RWPE1 (cell line): ENCODE measurements at places on chromosomes 2 and 18.

- peak; percentile 43 for DNase-seq
These were observed 760.0 kb upstream of the FSHR start for GRCh38 chr2:49914281-49914680.

DNA sequence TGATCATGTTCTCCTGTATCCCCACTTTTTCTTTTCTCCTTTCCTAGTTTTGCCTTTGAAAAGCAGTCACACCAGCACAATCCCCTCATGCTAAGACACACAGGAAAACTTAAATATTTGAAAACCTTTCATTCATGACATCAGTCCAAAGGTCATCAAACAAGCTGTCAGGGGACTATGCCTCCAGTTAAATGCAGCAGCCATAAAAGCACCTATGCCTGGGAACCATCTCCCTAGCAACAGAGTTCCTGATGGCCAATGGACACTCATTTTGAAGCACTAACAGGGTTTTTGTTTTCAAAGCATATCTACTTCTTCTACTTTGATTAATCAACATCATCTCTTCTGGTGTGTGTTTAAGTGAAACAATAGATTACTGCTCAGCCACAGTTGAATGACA is 286.4 kb upstream of the PARD3B start:
- DNase-seq: no peak

DNA sequence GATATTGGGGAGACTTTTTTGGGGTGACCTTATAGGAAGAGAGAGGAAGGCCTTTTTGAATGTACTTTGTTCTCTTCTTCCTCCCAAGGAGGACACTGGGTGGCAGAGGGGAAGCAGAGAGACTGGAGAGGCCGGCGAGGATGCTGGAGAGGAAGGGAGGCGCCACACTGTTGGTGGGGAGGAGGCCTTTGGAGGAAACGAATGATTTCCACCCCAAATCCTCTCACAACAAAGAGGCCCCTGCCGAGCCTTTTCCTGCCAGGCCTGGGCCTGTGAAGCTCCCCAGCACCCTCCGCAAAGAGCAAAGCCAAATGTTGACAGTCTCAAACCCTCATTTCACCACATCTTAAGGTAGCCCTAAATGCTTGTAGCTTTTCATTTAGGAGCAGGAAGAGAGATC is 59.0 kb upstream of the UPP2 start:
- no peak for DNase-seq

DNA sequence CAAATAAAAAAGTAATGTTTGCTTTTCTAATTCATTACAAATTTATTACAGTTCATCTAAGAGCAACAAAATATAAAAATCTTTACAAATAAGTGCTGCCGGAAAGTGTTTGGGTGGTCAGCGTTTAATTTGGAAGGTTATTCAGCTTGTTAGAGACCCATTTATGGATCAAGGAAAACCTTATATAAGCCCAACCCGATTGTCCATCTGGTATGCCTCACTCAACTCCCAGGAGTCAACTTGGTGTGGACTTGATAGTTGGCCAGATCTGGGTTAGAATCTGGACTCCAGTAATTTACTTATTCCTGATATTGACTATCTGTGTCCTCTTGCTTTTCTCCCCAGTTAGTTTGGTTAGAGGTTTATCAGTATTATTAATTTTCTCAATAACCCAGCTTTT is 106.2 kb downstream of the KCTD1 start:
- no peak for DNase-seq

DNA sequence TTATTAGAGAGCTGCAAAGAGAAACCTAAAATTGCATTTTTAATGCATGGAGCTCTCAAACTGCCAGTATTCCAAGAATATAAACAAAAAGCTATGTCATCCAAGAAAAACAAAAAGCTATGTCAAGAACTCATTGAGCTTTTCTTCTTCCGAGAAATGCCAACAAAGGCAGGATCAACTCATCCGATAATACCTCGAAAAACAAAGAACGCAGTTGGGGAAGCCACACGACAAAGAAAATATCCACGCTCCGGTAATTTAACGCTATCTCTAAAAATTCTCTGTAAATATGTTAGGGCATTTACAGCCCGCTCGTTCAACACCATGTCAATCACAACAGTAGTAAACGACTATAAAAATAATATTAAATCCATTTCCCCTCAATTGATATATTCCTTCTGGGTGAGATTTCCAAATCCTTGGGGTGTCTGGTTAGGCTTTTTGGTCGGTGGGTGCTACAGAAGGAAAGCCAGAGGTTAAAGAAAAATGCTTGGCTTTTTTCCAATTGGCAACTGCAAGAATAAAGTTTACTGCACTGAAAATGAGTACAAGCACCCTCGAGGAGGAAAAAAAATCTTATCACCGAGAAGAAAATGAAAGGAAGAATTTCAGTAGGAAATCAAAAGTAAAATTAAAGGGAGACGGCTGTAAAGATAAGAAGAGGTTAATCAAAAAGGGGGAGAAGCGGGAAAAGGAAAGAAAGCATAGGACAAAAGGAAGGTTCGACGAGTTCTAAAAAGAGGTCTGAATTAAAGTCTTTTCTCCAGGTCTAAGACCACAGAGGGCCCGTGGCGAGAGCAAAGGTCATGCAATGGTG is 856 bp downstream of the TIA1 start:
- DNase-seq: peak; percentile 5

- no peak for DNase-seq
These were observed 129.9 kb downstream of the MARCHF4 start for GRCh38 chr2:216242365-216242764.

GRCh38 chr2:11397513-11397912 is 53.1 kb upstream of the ROCK2 start:
- no peak for DNase-seq

DNA sequence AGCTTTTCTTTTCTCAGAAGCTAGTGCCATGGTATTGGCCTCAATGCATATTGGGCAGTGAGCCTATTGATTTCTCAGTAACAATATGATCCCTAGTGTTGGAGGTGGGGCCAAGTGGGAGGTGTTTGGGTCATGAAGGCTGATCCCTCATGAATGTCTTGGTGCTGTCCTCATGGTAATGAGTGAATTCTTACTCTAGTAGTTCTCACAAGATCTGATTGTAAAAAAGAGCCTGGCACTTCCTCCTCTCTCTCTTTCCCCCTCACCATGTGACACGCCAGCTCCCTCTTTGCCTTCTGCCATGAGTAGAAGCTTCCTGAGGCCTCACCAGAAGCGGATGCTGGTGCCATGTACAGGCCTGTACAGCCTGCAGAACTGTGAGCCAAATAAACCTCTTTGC is 12.8 kb upstream of the TBC1D8 start:
- no peak for DNase-seq

DNA sequence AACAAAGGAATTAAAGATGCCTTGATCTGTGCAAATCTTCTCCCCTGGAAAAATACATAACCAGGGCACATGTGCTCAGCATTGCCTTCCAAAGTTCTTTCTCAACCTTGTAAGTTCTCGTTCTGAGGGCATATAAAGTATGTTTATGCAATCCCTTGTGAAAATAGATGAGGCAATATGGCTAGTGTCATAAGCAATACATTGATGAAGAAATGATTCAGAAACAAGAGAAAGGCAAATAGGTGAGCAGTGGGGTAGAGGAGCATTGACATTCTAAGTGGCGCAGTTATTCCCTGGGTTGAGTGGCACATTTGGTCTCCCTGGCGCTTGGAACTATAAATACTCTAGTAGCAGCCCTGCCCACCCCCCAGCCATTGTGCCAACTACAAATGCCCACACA is 57.4 kb upstream of the PGAP1 start:
- DNase-seq: no peak

DNA sequence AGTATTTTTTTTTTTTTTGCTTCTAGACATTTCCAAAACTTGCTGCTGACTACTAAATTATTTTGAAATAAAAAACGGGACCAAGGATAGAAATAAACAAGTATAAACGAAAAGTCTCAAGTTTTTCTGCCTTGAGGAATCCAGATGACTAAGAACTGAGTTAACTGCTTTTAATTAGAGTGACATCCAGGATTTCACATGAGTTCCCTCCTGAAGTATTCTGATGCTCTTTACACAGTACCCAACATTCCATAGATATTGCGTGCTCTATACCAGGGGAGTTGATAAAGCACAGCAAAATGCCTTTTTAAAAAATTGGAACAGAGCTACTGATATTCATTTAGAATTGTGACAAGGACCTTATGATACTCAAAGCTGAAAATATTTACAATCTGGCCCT is 618.0 kb downstream of the CCDC85A start:
- DNase-seq: no peak

GRCh38 chr2:54208364-54209240 is 47.4 kb downstream of the TSPYL6 start:
- DNase-seq: no peak

DNA sequence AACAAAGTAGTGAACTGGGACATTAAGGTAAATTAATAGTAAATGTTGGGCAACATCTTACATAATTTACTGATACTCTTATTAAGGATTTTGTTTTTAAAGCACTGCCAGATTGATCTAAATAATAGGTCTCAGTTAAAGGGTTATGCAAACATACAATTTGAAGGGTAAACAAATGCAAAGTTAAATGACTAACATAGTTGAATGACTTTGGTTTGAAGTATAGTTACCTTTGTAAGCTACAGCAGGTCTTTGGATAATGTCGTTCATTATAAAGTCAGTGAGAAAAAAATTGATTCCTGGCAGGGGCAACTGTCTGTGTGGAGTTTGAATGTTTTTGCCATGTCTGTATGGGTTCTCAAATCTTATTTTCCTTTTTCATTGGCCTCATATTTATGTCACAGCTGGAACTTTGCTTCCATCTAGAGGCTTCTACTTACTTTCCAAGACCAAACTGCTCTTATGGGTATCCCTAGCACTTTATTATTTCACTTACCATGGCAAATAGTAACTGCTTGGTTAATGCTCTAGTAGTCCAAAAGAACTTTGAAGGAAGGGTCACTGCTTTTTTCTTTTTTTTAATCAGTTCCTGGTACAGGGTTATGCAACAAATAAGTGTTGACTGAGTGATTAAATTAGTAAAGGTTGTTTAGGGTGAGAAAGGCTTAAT is 107.8 kb downstream of the NBEAL1 start:
- DNase-seq: no peak

- DNase-seq: no peak
These were observed 16.4 kb downstream of the NDC80 start for GRCh38 chr18:2587788-2588187.

DNA sequence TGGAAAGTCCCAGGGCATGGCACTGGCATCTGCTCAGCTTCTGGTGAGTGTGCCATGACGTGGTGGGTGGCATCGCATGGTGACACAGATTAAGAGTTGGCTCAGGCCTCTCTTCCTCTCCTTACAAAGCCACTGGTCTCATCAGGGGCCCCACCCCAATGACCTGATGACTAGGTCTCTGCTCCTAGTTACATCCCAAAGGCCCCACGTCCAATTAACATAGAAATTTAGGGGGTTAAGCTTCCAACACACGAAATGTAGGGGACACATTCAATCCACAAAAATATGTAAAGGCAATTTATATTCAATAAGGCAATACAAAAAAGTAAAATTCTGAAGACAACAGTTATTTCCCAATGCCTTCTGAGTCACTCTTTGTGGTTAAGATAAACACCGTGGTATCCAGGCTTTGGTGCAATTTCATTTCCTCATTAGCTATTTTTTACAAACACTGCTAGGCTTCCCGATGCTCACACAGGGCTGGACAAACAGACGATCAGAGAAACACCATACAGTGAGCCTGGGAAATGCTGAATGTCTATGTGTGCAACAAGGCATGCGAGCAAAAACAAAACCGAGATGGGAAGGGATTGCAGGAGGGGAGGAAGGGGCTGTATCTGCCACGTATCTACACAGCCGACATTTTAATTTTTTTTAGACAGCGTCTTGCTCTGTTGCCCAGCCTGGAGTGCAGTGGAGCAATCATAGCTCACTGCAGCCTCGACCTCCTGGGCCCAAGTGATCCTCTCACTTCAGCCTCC is 67.2 kb downstream of the MBP start:
- DNase-seq: peak; percentile 62

- DNase-seq: no peak
These were observed 15.8 kb downstream of the ADI1 start for GRCh38 chr2:3503483-3503882.

- no peak for DNase-seq
These were observed 121.4 kb upstream of the COPS8 start for GRCh38 chr2:236964291-236964690.

GRCh38 chr18:22088996-22089640 is 80.3 kb upstream of the GATA6 start:
- no peak for DNase-seq

DNA sequence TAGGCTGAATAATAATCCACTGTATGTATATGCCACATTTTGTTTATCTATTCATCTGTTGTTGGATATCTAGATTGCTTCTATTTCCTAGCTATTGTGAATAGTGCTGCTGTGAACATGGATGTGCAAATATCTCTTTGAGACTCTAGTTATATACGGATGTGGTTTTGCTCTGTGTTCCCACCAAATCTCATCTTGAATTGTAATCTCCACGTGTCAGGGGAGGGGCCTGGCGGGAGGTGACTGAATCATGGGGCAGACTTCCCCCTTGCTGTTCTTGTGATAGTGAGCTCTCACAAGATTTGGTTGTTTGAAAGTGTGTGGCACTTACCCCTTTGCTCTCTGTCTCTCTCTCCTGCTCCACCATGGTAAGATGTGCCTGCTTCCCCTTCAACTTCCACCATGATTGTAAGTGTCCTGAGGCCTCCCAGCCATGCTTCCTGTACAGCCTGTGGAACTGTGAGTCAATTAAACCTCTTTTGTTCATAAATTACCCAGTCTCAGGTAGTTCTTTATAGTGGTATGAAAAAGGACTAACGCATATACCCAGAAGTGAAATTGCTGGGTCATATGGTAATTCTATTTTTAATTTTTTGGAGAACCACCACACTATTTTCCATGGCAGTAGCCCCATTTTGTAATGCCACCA is 86.1 kb upstream of the UPP2 start:
- DNase-seq: no peak

- DNase-seq: no peak
These were observed 89.3 kb upstream of the NCKAP5 start for GRCh38 chr2:133657591-133657990.

- DNase-seq: no peak
These were observed 1.7 kb upstream of the GMPPA start for GRCh38 chr2:219496825-219497494.

GRCh38 chr2:24739354-24740025 is 53.7 kb downstream of the PTRHD1 start:
- no peak for DNase-seq

- DNase-seq: no peak
These were observed 47.7 kb upstream of the POMC start for GRCh38 chr2:25215948-25216679.

- DNase-seq: no peak
These were observed 7.9 kb downstream of the GPN1 start for GRCh38 chr2:27636766-27637165.

DNA sequence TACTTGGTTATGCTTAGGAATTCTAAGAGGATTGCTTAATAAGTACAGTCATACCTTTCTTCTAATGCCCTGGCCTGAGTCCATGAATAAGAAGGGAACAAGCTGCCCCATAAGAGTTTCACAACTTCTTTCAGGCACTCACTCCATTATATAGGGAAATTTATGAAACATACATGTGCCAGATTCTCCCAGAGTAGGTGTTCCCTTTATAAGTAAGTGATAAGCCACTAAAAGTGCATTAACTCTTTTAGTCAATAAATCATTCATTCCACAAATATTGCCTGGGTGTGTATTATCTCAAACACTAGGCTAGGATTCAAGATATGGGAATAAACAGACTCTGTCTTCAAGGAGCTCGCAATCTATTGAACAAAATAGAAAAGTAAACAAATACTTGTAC is 84.5 kb upstream of the RBBP8 start:
- peak; percentile 73 for DNase-seq

- no peak for DNase-seq
These were observed 222.9 kb upstream of the AGAP1 start for GRCh38 chr2:235270956-235271355.
